ENCODE measurements at places on chromosomes 2 and 18.

DNA sequence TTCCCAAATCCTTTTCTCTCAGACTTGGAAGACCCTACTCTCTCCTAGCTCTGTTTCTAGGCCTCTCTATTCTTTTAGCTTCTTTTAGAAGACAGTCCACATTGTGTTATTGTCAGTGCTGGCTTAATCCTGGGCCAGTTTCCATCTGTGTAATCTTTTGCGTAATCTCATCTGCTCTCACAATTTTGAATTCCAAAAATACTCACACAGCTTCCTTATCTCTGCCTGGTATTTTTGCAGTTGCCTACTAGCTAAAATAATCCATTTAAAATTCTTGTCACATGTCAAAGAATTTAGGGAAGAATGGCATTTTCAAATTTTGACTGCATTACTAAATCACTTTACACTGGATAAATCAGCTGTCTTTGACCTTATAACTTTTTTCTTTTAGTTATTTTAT, 200.6 kb upstream of the MEX3C start:
- no peak for DNase-seq

DNA sequence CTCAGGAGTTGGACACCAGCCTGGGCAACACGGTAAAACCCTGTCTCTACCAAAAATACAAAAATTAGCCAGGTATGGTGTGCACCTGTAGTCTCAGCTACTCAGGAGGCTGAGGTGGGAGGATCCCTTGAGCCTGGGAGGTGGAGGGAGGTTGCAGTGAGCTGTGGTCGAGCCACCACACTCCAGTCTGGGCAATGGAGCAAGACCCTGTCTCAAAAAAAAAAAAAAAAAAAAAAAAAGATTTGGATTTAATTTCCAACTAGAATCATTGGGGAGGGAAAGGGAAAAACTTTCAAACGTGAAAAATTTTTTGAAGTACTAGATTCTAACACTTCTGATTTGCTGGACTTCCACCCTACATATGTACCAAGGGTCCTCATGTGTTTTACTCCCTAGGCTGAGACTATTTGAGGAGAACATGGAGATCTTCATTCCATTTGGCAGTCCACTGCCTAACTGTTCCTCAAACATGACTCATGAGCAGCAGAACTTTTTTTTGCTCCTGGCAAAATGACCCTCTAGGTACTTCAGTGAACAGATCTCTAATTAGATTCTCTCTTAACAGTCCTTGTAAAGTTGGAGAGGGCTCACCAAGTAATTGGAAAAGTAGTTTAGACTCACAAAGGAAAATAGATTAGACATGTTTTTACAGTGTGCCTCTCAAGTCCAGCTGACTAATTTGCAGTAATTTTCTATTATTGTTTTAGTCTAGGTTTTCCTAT, 267.6 kb downstream of the METTL4 start:
- no peak for DNase-seq

DNA sequence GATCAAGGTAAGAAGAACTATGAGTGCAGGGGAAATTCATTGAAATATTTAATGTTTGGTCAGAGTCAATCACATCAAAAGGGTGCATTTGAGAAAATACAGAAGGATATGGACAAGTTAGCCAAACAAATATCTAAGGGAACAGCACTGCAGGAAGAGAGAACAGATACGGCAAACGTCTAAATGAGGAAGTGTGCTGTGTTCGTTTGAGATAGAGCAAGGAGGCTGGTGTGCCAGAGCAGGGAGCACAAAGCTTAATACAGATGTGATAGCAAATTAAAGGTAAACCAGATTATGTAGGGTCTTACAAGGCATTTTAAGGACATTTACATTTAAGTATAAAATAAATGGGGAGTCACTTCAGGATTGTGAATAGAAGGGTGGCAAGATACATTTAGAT, 241.3 kb upstream of the ZNF804A start:
- no peak for DNase-seq

GRCh38 chr2:7929281-7929680, 752.6 kb upstream of the ID2 start:
- DNase-seq: no peak

DNA sequence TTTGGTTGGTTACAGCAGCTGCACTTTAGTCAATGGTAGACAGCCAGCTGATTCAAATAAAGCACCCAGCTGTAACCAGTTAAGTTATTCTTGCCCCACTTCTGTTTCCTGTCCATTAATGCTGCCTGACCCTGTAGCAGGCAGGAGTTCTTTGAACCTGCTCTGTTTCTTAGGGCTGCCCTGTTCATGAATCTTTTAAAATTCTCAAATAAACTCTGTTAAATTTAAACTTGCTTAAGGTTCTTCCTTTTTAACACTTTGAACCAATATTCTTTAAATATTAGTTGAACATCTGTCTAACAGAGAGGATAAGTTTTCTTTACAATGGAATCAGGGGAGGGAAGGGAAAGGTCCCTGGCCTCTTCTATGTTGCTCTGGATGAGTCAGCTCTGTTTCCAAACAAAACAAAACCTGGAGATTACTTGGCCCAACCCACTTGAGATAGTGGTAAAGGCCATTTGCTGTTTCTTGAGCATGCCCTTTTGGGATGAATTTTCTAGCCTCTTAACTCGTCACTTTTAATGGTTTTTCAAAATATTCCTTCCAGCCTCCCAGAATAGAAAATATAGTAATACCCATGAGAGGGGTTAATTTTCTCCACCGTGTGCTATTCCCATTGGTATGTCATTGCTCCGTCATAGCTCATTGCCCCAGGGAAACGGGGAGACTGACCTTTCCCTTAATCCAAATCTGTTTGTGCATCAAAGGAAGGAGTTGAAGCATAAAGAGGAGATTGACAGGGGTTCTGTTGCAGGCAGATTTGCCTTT, 112.1 kb upstream of the FHL2 start:
- no peak for DNase-seq

DNA sequence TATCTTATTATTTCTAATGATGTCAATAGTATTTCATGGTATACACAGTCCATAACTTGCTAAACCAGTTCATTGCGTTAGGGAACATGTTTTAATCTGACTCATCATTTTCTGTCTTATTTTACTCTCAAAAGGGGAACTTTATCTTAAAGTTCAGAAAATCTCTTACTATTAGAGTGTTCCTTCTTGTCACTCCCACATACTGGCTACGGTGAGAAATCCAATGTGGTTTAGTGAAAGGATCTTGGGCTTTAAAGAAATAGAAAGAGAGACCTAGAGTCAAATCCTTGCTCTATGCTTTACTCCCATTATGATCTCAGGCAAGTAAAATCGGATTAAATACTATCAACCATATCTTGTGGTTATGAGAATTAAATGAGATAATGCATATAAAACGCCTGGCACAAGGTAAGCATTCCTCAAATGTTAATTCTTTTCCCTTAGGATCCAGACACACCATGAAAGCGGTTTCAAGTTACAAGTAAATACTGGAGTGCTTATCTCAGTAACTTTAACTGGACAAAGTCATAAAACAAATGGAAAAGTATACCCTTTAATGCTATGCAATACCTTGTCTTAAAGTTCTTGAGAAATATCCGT, 576.0 kb downstream of the ARHGAP15 start:
- no peak for DNase-seq

DNA sequence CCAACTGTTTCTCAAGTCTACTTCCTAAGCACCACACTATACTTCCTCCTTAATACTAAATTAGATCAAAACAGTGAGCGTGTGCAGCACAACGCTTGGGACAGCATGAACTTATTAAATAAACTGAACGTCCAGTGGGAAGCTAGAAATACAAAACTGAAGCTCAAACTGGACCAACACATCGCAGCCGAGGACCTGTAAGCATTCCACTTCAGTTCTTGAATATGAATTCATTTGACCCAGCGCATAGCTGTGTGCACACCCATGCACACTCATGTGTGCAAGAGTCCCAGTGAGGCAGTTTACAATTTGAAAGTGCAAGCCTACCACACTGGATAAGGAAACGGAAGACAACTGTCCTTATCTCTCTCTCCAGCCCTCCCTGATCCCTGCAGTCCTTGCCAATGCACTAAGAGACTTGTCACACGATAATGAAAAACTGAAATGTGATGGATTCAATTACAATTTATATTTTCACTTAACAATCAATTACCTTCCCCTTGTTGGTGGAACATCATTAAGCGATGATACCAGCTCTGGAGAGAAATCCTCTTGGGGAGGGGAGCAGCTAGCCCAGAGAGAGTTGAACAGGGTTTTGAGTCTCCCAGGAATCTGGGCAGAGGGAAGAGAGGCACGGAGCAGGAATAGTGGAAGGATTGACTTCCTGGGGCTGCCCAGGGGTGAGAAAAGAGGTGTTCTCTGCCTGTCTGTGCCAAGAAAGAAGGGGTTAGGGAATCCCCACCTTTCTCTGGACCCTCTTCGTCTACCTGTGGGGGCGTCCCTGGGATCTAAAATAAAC, 186.5 kb upstream of the KLHL29 start:
- DNase-seq: no peak

- no peak for DNase-seq
These were observed 53.1 kb downstream of the EHD3 start for GRCh38 chr2:31286961-31287550.

DNA sequence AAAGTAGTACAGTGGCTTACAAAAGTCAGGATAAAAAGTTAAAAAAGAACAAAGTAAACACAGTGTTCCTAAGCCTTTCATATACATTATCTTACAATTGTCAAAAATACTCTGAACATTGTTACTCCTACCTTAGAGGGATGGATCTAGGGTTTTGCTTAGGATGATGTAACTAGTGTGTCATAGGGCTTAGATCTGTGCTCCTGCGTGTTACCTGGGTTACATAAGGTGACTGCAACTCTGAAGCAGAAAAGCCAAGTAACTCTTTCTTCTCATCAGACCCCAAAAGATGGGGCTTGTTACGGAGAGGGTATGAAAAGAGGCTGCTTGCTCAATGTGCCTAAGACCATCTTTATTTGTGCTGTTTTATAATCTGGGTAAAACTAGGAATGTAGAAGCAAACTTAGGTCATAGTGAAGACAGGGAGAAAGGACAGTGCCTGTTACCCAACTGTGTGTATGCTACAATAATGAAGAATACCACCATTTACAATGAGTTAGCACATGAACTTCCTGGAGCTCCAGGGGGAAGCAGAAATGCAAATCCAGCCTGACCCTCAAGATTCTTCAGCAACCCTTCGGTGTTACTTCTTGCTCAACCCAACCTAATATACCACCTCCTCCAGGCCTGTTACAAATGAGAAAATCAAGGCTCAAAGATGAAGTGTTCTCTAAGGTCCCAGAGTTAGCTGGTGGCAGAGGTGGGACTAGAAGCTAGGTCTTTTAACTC, 42.0 kb upstream of the STK17B start:
- no peak for DNase-seq
